ENCODE measurements at places on chromosomes 2 and 18.

DNA sequence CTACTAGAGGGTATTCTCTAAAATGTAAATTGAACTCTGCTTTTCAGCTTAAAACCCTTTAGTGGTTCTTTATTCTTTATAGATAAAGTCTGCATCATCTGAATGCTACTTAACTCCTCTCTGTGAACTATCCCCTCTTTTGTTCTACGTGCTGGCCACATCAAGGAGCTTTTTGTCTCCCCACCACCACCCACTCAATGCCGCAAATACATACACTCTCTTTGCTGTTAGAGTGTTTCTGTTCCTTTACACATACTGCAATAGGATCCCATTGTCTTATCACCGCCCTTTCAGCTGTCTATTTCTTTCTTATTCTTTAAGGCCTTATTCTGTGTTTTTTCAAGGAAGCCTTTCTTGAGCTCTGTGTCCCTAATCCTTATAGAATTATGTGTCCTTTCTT, 83.3 kb downstream of the EML4 start:
- DNase-seq = no peak

GRCh38 chr2:2842466-2842865, 511.4 kb upstream of the MYT1L start:
- DNase-seq = no peak

DNA sequence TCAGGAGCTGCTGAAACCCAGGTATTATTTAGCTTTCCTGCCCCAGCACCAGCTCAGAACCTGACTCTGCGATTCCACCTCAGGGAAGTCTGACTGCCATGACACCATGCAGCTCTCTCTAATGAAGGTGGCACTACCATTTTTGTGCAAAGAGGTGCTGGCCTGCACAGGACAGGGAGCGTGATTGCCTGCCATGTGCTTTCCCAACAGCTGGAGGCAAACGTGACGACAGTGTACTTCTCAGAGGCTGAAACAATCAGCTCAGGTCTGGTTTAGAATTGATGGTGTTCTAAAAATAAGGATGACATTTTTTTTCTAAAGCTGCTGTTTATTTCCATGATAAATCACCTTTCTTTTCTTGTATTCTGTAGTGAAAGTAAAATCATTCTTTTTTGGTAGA, 75.2 kb upstream of the TTC39C start:
- DNase-seq = no peak

DNA sequence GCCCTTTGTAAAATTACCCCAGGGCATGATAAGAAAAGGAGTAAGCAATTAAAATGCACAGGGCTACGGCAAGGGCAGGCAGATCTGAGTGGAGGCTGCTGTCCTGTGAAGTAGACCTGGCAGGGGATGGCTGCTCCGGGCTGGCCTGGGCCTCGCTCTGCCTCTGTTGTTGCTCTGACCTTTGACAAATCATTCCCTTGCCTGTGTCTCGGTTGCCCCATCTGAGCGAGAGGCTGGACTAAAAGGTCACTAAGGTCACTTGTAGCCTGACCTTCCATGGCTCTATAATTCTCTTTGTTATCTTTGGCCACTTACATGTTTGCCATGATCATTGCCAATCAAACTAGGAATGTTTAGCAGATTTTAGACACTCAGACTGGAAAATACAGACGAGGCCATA, 118.1 kb downstream of the KLHL29 start:
- no peak for DNase-seq

- no peak for DNase-seq
These were observed 15.7 kb upstream of the CDH7 start for GRCh38 chr18:65735155-65735554.

- no peak for DNase-seq
These were observed 10.5 kb upstream of the EPAS1 start for GRCh38 chr2:46286715-46287114.

- no peak for DNase-seq
These were observed 67.7 kb upstream of the ARHGAP28 start for GRCh38 chr18:6661692-6662415.

GRCh38 chr2:86335865-86336674, 1.4 kb downstream of the REEP1 start:
- DNase-seq = no peak

- no peak for DNase-seq
These were observed 56.4 kb upstream of the ST3GAL5 start for GRCh38 chr2:85945172-85945571.

DNA sequence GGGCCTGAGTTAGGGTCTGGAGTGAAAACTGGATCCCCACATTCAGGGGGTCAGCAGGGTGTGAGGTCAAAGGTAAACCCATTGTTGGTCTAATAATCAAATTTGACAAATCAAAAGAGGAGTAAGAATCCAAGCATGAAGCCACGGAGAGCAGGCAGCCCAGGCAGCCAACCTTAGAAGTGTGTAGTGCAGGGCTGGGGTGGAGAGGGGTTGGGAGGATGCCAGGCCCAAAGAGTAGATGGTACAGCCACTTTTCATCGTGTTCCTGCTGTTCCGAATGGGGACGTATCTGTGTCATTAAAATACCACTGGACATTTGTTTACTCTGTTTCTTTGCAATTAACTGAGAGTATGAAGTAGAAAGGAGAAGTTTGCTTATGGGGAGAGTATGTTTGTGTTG, 16.5 kb upstream of the SPTBN1 start:
- no peak for DNase-seq

DNA sequence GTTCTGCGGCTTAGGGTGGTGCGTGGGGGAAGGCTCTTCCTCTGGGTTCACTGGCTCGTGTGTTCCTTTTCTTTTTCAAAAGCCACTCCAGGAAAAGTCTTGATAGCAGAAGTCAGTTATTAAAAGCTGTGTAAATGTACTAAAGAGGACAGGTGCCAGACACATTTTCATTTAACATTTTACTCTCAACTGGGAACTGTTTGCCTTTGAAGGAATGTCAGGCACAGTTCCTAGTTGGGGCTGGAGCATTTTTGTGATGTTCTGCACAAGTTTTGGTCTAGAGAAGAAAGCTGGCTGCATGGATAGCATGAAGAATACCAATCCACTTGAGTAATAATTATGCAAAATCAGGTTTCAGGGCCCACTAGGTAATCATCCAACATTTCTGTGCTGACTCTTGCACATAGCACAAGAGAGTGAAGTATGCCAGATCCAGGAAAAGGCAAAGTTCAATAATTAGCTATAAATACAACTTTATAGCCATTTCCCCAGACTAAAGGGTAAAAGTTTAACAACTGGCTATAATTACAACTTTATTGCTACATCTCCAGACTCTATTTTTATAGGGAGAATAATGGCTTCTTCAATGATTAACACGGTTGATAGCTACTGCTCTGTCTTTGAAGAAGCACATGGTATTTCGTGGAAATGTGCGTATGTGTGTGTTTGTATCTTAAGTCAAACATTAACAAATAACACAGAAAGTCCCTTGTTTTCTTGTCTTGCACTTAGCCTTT, 16.2 kb downstream of the SCYGR8 start:
- DNase-seq = no peak

- DNase-seq = no peak
These were observed 1802.2 kb upstream of the PIK3C3 start for GRCh38 chr18:40152859-40153258.

GRCh38 chr18:48219037-48219809, 190.0 kb downstream of the ZBTB7C start:
- DNase-seq = no peak

DNA sequence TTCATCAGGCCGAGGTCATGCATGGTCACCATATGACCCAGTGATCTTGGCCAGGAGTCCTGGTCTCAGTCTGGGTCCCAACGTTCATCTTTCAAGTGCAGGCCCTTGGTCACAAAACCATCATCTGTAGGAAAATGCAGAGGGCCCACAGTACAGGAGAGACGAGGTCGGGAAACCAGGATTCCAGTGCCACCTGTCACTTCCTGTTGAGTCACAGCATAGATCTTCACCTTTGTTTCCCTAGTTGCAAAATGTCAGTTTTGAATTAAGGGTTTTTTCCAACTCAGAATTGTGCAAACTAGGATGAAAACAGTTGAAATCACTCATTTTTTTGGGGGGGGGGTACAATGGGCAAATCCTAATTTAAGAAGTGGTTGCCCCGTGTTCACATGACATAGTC, 162.2 kb downstream of the INSIG2 start:
- no peak for DNase-seq

DNA sequence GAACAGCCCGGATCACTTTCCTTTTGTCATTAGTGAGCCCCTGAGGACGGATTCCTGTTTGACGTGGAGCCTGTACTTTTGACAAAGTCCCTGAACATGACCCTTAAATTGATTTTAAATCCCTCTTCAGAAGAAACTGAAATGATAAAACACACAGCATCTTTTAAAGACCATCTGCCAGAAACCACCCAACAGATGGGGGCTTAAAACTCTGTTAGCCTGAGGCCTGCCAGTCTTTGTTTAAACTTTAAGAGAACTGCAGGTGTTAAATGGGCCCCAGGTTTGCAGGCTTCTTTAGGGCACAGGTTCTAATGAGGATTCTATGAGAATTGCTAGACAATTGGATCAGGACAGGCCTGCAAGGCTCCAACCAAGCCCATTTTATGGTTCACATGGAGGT, 177.9 kb downstream of the ALK start:
- DNase-seq = no peak

GRCh38 chr2:234165421-234165820, 114.9 kb downstream of the SPP2 start:
- DNase-seq = no peak

DNA sequence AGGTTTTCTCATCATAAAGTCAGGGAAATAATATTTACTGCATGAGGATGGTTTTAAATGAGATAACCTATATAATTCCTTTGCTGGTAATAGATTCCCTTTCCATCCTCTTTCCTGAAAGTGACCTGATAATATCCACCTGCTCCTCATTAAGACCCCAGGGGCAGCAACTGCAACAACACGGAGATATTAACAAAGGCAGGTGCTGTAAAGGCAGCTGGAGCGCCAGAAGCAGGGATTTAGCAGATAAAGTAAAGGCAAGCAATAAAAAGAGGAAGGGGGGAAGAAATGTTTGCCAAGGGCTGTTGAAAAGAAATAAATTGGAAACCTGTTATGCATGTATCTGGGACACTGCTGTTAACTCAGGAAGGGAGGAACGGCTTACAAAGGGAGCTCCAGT, 472.6 kb upstream of the KLHL29 start:
- DNase-seq = no peak

GRCh38 chr18:10365901-10366300, 88.5 kb upstream of the APCDD1 start:
- DNase-seq = no peak

DNA sequence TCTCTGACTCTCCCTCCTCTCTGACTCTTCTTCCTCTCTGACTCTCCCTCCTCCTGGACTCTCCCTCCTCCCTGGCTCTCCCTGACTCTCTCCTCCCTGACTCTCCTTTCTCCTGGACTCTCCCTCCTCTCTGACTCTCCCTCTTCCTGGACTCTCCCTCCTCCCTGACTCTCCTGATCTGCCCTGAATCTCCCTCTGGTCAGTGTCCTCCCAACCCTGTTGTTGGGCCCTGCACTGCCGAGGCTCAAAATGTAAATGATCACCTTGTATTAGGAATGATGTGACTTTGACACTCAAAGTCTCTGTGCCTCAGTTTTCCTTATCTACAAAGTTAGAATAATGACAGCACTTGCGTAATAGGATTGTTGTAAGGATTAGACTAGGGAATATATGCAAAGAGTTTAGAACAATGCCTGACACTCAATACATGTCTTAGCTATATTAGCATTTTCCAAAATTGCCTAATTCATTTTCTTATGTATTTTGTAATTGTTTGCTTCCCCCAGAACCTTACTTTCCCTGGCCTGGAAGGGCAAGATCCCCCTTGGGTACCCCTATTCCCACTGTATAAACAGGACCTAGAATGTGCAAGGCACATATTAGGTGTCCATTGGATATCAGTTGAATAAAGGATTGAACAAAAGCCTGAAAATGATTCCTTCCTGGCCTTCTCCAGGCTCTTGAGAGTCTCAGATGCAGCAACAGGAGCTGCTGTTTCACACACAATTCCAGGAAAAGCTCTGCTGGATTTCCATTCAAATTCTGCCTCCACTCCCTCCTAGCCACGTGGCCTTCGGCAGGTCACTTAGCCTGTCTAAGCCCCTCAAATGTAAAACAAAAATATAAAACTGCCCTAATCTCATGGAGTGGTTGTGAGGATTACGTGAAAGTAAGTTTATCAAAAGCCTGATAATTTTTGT, 170.1 kb downstream of the INHBB start:
- DNase-seq = no peak

- no peak for DNase-seq
These were observed 33.2 kb upstream of the CWC22 start for GRCh38 chr2:180040146-180040925.

GRCh38 chr18:697800-698199, 14.6 kb downstream of the ENOSF1 start:
- DNase-seq = no peak

DNA sequence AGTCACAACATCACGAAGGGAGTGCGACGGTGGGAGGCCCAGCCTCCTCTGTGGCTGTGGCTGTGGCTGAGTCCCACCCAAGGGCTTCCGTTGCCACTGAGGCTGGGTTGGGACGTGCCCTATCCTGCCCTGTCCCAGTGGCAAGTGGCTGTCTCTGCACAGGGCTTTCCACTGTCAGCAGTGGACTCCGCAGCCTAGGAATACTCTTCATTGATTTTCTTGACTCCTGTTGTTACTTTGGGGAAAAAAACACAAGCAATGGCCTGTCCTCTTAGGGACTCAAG, 122.7 kb downstream of the RAB3GAP1 start:
- DNase-seq = no peak

DNA sequence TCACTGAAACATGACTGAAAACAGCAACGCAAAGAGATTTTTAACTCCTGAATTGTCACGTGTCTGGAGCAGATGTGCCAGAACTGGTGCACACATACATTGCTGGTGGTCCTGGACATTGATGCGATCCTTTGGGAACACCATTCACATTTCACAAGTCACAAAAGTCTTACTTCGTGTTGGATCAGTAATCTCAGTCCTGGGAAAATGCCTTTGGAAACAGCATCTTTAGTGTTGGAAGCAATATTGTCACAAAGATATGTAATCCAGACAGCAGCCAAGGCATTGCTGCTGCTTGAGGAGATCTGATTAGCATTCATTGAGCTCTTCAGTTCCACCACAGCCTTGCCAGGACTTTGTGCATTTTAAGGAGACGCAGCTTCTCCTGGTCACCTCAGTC, 126.2 kb upstream of the SH3BP4 start:
- DNase-seq = no peak

DNA sequence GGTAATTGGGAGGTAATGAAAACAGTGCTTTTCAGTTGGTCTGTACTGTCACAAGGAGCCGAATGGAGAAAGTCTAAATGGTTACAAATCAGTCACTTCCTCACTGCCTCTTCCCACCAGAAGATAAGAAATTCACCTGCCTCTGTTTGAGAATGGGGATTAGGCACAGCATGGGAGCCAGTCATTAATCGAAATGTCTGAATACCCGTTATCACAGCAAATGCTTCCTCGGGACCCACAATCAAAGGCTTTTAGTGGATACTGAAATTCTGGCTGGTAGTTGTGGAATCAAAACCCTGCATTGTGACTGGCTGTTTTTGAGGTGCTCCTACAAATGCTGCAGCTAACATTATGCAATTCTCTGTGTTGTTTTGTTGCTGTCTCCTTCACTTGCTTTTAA, 461.0 kb upstream of the MEX3C start:
- DNase-seq = no peak

DNA sequence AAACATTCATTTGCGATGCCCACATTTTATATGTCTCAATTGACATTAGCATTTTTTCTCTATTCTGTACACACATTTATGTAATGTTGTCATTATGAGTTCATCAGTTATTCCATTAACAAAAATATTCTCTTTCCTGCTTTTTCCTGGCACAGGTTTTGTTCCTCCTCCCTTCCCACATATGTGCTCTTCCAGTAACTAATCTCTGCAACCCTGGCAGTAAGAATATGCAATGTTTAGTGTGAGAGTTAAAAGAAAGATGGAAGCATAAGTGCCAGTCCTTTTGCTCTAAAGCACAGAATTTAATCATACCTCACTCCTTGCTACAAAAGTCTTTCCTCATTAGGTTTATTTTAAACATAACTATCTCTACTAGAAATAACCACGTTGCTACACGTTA, 155.8 kb upstream of the ERBB4 start:
- DNase-seq = no peak
